Activated CD4-positive, alpha-beta T cell treated with anti-CD3 and anti-CD28 coated beads for 24 hours (primary cell): ENCODE measurements at places on chromosomes 6 and 20.

GRCh38 chr6:18261877-18262276 lies 2.5 kb downstream of the DEK start:
- DNase-seq = no peak

DNA sequence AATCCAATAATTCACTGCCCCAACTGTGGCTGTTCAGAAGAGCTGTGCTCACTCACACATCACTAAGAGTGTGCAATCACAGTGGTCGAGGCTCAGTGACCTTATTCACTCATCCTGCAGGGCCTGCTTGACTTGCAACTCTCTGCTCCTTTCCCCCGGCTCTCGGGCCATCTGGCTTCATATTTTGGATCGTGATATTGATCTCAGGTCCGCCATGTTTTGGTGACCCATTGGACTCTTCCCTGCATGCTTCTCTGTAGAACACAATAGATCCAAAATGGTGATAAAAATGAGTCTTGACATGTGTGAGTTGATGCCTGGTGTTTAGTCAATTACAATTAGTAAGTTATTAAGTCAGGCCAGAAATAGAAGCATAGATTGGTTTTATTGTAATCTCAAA lies 313.9 kb upstream of the SOX4 start:
- DNase-seq = no peak

- no peak for DNase-seq
Measured at GRCh38 chr6:56482525-56482924, 160.2 kb downstream of the DST start.

DNA sequence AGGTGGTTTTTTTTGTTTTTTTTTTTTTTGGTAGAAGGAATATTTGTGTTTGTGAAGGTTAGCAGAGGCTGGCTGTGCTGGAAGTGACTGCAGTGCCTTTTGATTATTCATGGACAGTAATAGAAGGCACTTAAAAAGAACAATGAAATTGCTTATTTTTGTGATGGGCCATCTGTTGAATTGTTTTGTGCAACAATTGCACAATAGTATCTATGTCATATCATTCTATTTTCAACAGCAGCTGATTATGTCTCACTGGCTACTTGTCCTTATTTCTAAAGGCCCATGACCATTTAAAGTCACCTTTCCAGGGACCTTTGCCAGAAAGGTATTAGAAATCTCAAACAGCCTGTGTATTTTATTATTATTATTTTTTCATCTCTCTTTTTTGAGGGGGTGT lies 70.6 kb downstream of the AFG1L start:
- DNase-seq = no peak

GRCh38 chr6:65631711-65632110 lies 75.3 kb downstream of the EYS start:
- no peak for DNase-seq

GRCh38 chr6:110800839-110801196 lies 14.5 kb downstream of the CDK19 start:
- DNase-seq = no peak
